Occipital lobe (tissue), 3 donors: ENCODE measurements at places on chromosomes 3 and 15.

GRCh38 chr3:171829841-171830517 lies 13.2 kb upstream of the TMEM212 start:
- peak; percentile 27 for DNase-seq

GRCh38 chr15:31223478-31224350 lies 102.9 kb upstream of the KLF13 start:
- no peak for DNase-seq

- DNase-seq = no peak
Observed at GRCh38 chr3:188701485-188701969, 470.2 kb upstream of the TPRG1 start.

DNA sequence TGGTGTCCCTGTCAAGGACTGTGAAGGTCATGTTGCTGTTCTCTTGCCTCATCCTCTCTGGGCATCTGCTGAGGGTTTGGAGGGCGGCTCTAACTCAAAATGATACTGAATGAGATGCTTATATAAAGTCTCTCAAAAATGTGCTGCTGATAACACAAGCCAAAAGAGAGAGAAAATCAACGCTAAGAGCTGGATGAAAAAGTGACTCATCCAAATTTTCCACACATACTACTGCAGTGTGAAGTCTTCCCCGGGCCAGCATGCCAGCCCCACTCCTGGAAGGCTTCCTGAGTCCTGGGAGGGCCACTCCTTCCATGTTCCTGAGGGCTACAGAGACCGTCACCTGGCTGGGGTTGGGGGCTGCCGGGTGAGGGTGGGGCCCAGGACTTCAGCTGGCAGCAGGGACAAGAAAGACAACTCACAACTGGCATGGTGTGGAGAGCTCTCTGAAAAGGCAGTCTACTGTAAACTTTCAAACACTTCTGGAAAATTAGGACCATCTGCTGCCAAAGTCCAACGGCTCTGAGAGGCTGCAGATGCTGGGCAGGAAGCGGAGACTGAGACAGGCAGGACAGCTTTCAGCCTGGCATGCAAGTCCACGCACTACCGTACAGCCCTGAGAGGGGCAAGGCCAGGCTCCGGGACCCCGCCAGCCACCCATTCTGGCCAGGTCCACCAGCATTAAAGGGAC lies 200.3 kb downstream of the ADAMTS17 start:
- peak; percentile 69 for DNase-seq

DNA sequence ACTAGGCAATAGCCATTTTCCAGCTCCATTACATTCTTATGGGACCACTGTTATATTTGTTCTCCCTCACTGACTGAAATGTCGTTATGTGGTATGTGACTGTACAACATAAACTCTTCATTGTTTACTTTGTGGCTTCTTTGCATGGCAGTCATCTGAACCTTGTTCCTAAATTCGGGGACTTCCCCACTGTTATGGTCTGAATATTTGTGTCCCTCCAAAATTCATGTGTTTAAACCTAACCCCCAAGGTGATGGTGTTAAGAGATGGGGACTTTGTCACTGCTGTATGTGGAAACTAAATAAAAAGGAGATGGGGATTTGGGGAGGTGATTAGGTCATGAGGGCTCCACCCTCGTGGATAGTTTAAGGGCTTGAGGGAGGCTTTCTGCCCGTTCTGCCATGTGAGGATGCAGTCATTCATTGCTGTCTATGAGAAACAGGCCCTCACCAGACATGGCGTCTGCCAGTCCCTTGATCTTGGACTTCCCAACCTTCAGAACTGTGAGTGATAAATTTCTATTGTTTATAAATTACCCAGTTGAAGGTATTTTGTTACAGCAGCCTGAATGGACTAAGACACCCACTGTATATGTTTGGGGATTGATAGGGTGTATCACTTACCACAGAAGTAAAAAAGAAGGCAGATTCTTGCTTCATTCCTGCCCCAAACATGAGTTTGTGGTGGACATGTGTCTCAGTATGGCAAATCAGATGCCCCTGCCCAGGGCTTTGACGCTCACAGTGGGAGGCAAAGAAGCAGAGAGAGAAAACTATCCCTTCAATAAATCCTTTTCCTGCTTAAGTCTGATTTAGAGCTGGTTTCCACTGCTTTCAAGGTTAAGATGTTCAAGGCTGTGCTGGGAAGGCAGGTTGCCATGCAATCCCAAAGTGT lies 138.0 kb upstream of the UBE2E1 start:
- no peak for DNase-seq
